Esophagus squamous epithelium (tissue), 5 donors: ENCODE measurements at places on chromosomes 7 and 10.
A peak's percentile ranks its signal among the peaks of the same experiment; 100 is the strongest.

DNA sequence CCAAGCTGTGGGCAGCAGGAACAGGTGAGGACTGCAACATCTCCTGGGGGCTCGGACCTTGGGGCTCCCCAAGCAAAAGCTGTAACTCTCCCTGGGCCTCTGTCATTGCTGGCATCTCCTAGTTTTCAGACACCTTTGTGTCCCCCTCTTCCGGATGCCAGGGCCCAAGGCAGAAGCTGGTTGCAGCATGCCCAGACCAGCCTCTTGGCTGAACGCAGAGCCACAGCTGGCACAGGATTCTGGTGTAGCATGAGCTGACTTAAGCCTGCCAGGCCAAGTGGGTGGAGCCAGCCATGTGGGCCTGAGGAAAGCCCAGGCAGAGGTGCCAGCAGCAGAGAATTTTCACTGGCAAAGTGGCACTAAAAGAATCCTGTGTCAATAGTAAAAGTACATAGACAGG lies 43.5 kb downstream of the ZWINT start:
- H3K4me3 ChIP-seq, result no peak overlapping the region
- H3K4me1 ChIP-seq, result peaks cover 18% of the 10 kb centered on the region
- H3K27me3 ChIP-seq, result no peaks in the 10 kb centered on the region
- no peak for DNase-seq
- no peak overlapping the region for H3K27ac ChIP-seq

- no peaks in the 10 kb centered on the region for H3K27me3 ChIP-seq
- H3K27ac ChIP-seq, result no peak overlapping the region
- no peak overlapping the region for H3K4me3 ChIP-seq
- no peak for DNase-seq
- H3K4me1 ChIP-seq, result no peaks in the 10 kb centered on the region
These were observed 559.0 kb upstream of the ADARB2 start for GRCh38 chr10:2296179-2296891.

- no peak overlapping the region for H3K27ac ChIP-seq
- peaks cover 3% of the 10 kb centered on the region for H3K27me3 ChIP-seq
- H3K4me3 ChIP-seq, result no peak overlapping the region
- no peaks in the 10 kb centered on the region for H3K36me3 ChIP-seq
These were observed 143.4 kb downstream of the DYNC1I1 start for GRCh38 chr7:95915731-95916130.

DNA sequence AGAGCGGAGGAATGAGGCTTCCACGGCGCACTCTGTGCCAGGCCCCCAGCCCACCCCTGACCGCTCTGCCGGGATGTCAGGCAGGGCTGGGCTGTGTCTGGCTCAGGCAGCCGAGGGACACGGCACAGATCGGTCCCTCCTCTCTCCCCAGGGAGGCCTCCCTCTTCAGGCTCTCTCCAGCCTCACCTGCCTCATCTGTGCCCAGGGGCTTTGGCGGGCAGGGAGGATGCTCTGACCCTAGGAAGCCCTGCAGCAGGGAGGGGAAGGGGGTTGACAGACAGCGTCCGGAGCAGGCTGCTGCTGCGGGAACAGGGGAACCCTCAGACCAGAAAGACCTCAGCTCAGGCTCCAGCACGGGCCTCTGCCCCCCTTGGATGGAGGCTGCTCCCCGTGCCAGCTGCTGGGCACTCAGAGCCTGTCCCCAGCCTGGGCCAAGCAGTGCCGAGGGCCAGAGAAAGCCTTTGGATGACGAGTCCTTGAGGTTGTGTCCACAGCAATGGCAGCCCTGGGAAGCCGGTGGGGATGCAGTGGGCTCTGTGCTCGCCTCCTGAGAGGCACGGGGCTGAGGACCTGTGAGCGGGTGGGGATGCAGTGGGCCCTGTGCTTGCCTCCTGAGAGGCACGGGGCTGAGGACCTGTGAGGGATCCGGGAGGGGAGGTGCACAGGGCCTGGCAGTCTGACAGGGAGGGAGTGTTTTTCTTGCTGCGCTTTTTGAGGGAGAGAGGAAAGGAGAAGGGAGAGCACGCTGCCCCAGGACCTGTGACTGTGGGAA lies 66.9 kb downstream of the FOXL3 start:
- H3K36me3 ChIP-seq, result no peaks in the 10 kb centered on the region
- H3K27ac ChIP-seq, result peak overlapping the region; percentile 74
- H3K4me3 ChIP-seq, result no peak overlapping the region
- no peak for DNase-seq

GRCh38 chr10:108765794-108766193 lies 1157.5 kb downstream of the XPNPEP1 start:
- no peak overlapping the region for H3K4me3 ChIP-seq
- H3K27ac ChIP-seq, result no peak overlapping the region
- no peaks in the 10 kb centered on the region for H3K36me3 ChIP-seq
- no peaks in the 10 kb centered on the region for H3K4me1 ChIP-seq

DNA sequence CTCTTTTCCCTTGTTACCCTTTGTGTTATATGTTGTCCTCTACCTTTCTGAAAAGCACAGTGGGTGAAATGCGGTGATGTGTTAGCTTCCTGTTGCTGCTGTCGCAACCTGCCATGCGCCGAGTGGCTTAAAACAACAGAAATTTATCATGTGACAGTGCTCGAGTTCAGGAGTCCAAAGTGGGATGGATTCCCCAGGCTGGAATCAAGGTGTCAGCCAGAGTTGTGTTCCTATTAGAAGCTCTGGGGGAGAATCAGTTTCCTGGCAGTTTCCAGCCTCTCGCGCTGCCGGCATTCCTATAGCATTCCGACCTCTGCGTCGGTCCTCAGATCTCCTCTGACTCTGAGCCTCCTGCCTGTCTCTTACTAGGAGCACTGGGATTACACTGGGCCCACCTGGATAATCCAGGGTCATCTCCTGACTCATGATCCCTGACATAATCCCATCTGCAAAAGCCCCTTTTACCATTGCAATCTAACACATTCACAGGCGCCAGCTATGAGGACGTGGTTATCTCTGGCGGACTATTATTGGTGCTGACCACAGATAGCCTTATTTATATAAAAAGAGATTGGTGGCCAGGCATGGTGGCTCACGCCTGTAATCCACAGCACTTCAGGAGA lies 207.5 kb downstream of the CUX1 start:
- H3K4me1 ChIP-seq, result no peaks in the 10 kb centered on the region
- peaks cover 28% of the 10 kb centered on the region for H3K36me3 ChIP-seq
- no peak for DNase-seq
- no peak overlapping the region for H3K4me3 ChIP-seq

DNA sequence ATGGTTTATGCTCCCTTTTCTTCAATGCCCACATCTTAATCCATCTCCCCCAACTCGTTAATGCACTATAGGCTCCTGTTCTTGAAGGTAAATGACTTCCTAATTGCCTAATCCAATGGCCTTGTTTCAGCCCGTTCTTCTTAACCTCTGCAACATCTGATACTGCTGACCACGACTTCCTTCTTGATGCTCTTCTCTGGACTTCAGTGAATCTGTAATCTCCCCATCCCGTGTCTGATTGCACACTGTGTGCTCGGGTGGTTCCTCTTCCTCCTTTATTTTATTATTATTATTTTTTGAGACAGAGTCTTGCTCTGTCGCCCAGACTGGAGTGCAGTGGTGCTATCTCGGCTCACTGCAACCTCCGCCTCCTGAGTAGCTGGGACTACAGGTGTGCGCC lies 58.9 kb downstream of the HIPK2 start:
- no peaks in the 10 kb centered on the region for H3K27me3 ChIP-seq
- DNase-seq, result no peak
- H3K4me3 ChIP-seq, result no peak overlapping the region
- H3K4me1 ChIP-seq, result peaks cover 18% of the 10 kb centered on the region
